ENCODE measurements at places on chromosomes 1 and 21. TPM values are rescaled to one million over a fixed set of nuclear protein-coding genes. Genes with fewer than 3 reads are reported as not detected.

Gene LGALS8
- 64.8 TPM for total RNA-seq

Gene TNFRSF4
- 0.65 TPM for total RNA-seq

Gene ELAVL4
- not detected for total RNA-seq

Gene OR2L2
- not detected for total RNA-seq

GRCh38 chr21:41655259-41655658 is 111.6 kb downstream of the RIPK4 start:
- no peak for DNase-seq

DNA sequence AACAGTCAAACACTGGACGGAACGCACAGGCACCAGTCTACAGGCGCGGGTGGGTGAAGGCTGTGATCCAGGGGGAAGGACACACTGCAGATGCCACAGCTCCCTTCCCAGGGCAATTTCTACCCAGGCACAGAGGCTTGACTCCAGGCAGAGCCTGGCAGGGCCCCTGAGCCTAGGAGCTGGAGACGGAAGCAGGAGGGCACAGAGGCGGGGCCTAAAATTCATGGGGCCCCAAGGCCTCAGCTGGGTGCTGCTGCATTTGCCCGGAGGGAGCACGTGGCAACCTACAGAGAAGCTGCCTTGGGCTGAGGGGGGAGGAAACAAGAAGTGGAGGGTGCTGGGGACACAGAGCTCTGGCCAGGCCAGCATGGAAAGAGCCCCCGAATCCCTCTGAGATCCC is 41.2 kb downstream of the UBE2G2 start:
- DNase-seq = no peak

GRCh38 chr21:20341431-20341830 is 656.8 kb upstream of the NCAM2 start:
- DNase-seq = no peak

DNA sequence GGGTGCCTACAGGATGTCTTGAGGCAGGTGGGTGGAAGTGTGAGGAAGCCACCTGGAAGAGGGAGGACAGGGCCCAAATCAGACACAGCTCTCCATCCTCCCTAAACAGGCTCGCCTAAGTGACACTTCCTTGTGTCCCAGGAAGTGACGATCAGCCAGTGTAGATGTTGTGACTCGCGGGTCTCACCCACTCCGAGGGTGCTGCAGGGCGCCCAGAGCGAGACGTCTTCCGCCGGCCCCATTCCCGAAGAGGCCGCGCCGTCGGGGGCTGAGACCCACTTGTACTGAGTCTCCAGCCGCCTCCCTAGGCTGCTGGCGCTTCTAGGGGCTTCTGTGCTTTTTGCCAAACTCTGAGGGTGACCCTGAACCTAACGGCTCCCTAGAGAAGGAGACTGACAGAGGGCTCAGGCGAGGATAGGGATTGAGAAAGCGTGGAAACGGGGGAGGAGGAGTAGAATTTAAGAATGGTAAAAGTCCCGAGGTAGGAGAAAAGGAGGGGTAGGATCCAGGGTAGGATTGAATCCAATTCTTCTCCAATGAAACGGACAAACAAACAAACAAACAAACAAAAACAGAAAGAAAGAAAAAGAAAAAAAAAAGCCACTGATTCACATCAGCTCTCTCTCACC is 543 bp upstream of the MARK1 start:
- DNase-seq = no peak

- DNase-seq = no peak
These were observed 46.8 kb upstream of the PPM1J start for GRCh38 chr1:112761714-112762480.

DNA sequence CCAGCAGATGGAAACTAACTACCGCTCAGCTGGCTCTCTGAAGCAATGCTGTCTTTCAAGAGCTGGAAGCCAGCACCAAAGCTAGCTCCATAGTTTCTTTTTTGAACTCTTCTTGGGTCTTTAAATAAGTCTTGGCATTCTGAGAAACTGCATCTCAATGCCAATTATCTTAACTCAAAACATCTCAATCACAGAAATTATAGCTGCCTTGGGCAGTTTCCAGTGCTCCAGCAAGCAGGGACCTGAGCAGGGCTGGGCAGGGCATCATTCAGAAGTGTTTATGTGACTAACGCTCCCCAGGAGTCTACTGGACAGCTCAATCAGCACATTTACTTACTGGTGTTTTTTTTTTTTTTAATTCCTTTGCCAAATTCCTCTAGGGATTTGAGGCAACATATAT is 18.3 kb upstream of the PADI4 start:
- DNase-seq = peak; percentile 59

GRCh38 chr1:44084998-44085675 is 33.5 kb upstream of the KLF17 start:
- peak; percentile 89 for DNase-seq
